Fibroblast of skin of right quadriceps (primary cell): ENCODE measurements at places on chromosomes 1 and 21.

DNA sequence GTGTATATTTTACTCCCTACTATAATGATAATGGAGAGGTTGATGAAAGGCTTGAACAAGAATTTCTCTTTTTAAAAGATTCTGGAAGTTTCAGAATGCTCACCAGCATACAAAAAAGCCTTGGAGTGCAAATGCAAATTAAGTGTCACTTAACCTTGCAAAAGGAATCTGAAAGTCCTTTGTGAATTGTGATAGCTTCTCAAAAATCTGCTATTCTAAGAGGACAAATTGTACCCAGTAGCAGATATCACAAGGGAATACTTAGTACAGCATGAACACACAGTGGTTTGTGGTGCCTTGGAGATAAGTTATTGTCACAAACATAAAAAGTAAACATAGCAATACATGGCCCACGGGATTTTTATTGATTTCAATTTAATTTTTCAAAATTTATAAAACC lies 1208.3 kb upstream of the B3GALT2 start:
- DNase-seq = no peak

GRCh38 chr1:199102239-199102638 lies 463.4 kb downstream of the PTPRC start:
- no peak for DNase-seq

- peak; percentile 86 for DNase-seq
These were observed 20.7 kb downstream of the CD34 start for GRCh38 chr1:207890136-207890738.

GRCh38 chr1:201385299-201385891 lies 7.9 kb upstream of the TNNT2 start:
- peak; percentile 20 for DNase-seq

GRCh38 chr1:147613506-147613905 lies 56.8 kb downstream of the ACP6 start:
- DNase-seq = peak; percentile 15

DNA sequence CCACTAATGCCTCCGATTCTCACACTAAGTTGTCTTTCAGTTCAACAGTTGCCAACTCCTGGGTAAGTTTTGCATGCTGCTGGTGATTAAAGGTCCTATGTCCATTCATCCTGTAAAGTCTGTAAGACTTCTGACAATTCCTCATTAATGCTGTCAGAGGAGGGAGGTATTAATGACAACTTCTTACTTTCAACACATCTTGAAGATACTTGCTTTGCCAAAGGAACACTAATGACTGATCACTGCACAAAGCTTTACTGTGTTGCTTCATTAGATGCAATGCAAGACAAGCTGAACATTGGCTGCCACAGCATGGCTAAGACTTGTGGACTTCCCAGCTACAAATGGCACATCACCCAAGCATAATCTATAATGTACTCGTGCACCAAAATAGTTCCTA lies 114.6 kb upstream of the PRDX6 start:
- no peak for DNase-seq

DNA sequence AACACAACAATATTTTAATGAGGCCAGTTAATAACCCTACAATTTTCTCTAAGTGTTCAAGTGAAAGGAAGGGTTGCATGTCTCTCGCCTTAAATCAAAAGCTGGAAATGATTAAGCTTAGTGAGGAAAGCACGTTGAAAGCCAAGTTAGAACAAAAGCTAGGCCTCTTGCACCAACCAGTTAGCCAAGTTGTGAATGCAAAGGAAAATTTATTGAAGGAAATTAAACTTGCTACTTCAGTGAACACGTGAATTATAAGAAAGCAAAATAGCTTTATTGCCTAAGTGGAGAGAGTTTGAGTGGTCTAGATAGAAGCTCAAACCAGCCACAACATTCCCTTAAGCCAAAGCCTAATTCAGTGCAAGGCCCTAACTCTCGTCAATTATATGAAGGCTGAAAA lies 135.6 kb downstream of the DUSP10 start:
- DNase-seq = peak; percentile 23

GRCh38 chr1:169724168-169724567 lies 9.7 kb downstream of the SELE start:
- no peak for DNase-seq

GRCh38 chr1:228417061-228417460 lies 400 bp upstream of the TRIM17 start:
- no peak for DNase-seq

DNA sequence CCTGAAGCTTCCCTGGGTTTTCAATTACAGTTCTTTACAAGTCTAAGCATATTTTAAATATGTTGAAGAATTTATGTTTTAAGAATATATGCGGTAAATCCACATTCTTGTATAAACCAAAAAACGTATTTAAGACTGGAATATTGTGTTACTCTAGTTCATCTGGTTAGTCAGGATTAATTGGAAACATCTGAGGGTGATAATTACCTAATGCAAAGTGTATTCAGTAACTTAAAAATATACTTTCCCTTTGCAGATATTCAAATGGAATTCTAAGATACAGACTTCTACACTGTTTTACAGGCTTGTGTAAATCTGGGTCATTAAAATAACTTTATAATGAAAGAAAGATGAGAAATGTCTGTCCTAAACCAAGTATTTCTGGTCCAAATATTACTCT lies 302.0 kb downstream of the VAV3 start:
- DNase-seq = peak; percentile 84

- no peak for DNase-seq
These were observed 243.8 kb downstream of the ADGRL2 start for GRCh38 chr1:82044536-82044935.

DNA sequence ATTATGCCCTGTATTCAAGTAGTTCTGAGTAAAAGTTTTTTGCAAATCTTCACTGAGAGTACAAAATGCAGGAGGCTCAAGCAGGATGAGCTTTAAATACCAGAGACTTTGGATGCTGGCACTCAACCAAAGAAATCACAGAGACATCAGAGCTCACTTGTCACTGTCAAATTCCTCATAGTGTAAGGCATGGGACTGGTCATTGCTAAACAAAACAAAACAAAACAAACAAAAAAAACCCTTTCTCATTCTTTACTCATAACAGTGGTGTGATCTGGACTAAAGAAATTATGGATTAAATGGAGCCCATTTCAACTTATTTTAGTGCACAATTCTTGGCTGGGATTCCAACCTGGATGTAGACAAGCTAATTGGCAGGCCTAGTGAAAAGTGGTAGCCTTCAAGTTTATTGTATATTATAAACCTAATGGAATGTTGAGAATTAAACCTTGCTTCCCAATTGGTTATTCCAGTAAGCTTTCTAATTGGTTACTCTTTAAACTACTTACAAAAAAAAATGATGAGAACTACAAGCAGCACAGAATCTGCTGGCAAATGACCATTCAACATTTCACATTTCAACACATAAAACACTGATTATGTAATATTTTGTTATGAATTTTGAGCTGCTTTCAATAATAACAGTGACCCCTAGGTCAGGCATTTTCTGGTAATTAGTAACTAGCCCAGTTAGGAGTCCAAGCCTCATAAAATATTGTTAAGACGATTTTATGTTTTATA lies 30.6 kb upstream of the NEK7 start:
- DNase-seq = peak; percentile 82

- peak; percentile 71 for DNase-seq
These were observed 351.3 kb upstream of the RUNX1 start for GRCh38 chr21:35400233-35400939.

DNA sequence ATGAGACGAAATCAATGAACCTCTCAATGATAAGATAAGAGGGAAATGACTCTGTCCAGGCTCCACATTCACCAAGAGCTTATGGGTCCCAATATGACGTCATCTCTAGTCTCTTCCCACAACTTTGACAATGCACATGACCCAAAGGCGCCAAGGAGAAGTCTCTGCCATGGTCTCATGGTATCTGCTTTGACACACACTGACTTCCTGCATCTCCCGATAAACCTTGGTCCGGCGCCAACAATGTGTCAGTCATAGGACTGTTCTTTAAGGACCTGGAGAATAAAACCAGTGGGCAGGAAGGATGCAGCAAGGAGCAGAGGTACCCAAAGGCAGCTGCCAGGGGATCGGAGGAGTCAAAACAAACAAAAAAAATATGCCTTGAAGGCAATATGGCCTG lies 46.9 kb upstream of the TMEM51 start:
- DNase-seq = no peak

GRCh38 chr1:201229095-201229494 lies 38.5 kb downstream of the IGFN1 start:
- no peak for DNase-seq

GRCh38 chr1:149934356-149934755 lies 2.3 kb downstream of the MTMR11 start:
- DNase-seq = no peak

DNA sequence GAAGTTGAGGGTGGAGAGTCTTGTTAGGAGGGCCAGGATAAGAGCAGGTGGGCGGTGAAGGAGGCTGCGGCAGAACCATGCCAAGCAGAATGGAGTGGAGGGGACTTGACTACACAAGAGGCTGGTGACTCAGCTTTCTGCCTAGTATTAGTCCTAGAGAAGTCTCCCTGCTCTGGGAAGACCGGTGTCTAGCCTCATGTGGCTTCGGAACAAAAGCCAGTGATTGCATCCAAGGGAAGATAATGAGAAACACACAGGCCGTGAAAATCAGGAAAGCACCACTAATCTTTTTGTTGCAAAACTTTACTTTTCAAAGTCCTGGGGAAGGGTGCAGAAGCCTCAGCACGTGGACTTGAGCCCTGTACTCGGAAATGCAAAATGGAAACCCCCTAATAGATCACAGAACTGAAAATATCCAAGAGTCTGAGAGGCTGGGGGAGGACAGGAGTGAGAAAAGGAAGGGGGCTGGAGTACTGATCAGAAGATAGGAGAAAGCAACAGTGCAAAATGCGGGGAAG lies 31.4 kb downstream of the DDR2 start:
- peak; percentile 90 for DNase-seq

- DNase-seq = peak; percentile 99
These were observed 20.2 kb downstream of the NUAK2 start for GRCh38 chr1:205301205-205301821.

GRCh38 chr1:86258101-86258500 lies 101.5 kb upstream of the COL24A1 start:
- peak; percentile 52 for DNase-seq

- peak; percentile 55 for DNase-seq
These were observed 2.1 kb upstream of the PEX10 start for GRCh38 chr1:2414297-2414958.

DNA sequence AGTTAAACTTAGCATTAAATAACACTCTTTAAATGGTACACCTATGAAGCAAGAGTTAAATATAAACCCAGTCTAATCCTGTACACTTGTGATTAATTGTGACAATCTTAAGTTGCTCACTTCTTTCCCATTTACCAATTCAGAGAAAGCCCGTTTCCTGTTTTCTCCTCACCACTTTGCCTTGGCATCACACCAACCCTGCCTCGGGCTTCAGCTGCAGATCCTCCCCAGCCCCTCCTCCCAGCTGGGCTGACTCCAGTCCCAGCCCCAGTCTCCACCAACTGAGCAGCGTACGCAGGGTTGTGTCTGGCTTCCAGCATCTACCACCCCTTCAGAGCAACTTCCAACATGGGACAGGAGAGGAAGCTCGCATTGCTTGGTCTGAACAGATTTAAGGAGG lies 4.1 kb downstream of the PYCR2 start:
- peak; percentile 79 for DNase-seq

- DNase-seq = no peak
These were observed 59.3 kb upstream of the ABCD3 start for GRCh38 chr1:94358630-94359599.

GRCh38 chr1:41500781-41501518 lies 16.5 kb upstream of the EDN2 start:
- no peak for DNase-seq

GRCh38 chr1:21106709-21107108 lies 70.0 kb downstream of the EIF4G3 start:
- no peak for DNase-seq

- DNase-seq = no peak
These were observed 98.3 kb downstream of the GLIS1 start for GRCh38 chr1:53640701-53641075.

DNA sequence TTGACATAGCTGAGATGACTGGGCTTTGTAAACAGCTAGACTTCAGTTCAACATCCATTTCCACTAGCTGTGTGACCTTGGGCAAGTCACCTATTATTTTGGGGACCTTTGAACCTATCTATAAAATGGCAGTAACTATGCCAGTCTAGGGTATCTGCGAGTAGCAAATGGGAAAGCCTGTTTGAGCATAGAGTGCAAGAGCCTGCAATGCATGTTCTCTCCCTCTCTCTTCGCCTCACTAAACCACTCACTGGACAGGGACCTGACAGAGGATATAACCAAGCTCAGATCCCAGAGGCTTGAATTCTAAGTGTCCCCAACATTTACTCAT lies 39.7 kb downstream of the DPT start:
- DNase-seq = no peak

- DNase-seq = no peak
These were observed 64.6 kb downstream of the ERI3 start for GRCh38 chr1:44290250-44291094.

DNA sequence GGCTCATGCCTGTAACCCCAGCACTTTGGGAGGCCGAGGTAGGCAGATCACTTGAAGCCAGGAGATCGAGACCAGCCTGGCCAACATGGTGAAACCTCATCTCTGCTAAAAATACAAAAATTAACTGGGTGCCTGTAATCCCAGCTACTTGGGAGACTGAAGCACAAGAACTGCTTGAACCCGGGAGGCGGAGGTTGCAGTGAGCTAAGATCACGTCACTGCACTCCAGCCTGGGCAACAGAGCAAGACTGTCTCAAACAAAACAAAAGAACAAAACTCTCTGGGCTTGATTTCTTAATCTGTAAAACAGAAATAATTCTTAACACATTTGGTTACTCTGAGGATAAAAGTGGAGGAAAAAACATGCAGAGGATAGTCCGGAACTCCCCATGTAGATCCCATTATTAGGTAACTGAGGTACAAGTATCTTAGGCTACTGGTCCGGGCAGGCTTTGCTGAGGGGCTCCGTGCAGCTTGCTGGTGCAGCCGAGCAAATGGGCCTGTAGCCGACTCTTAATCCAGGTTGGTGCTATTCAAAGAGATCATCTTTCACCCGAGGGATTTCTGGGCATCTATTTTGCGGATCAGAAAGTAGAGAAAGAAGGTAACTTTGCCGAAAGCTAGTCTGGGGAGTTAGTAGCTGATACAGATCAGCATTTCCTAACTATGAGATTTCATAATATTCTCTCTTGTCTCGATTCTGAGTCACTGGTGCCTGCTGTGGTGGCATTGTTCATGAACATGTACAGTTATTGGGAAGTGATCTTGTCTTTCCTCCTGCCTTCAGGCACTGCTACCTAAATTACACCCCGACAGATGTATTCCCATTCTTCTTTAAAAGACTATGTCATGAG lies 56.8 kb downstream of the NFIA start:
- DNase-seq = peak; percentile 55

GRCh38 chr1:212271823-212272485 lies 13.3 kb upstream of the PPP2R5A start:
- DNase-seq = no peak

DNA sequence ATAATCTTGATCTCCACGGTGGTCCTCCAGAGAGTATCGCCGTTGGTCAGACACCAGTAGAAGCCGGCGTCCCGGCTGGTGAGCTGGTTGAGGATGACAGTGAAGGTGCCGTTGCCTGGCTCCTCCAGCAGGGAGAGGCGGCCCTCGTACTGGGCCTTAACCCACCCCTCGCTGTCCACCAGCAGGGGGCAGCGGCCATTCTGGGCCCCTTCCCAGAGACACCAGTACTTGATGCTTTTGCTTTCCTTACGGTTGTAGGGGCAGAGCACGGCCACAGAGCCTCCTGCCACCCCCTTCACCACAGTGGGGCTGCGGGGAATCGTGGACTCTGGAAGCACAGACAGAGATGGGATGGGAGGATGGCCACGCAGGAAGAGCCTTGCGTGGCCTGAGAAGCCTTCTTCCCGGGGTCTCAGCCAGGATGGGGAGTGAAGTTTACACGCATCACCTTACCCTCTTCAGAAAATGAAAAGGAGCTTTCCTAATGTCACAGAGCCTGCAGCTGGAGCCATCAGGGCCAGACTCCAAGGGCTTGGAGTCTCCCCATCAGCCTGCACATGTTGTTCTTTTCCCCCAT lies 10.7 kb downstream of the PIGR start:
- peak; percentile 15 for DNase-seq
